ENCODE measurements at places on chromosomes 7 and 10.
A peak's percentile ranks its signal among the peaks of the same experiment; 100 is the strongest.

- no peak for DNase-seq
These were observed 39.6 kb upstream of the KCND2 start for GRCh38 chr7:120233338-120233737.

- DNase-seq = peak; percentile 60
These were observed 63.6 kb upstream of the BMPER start for GRCh38 chr7:33841705-33842129.

DNA sequence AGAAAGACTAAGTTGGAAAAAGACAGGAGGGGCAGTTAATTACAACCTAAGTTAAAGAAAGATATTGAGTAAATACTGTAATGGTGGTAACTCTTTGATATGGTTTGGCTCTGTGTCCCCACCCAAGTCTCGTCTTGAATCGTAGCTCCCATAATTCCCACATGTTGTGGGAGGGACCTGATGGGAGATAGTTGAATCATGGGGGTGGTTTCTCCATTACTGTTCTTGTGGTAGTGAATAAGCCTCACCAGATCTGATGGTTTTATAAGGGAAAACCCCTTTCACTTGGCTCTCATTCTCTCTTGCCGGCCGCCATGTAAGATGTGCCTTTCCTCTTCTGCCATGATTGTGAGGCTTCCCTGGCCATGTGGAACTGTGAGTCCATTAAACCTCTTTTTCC lies 143.8 kb downstream of the GRK5 start:
- no peak for DNase-seq

DNA sequence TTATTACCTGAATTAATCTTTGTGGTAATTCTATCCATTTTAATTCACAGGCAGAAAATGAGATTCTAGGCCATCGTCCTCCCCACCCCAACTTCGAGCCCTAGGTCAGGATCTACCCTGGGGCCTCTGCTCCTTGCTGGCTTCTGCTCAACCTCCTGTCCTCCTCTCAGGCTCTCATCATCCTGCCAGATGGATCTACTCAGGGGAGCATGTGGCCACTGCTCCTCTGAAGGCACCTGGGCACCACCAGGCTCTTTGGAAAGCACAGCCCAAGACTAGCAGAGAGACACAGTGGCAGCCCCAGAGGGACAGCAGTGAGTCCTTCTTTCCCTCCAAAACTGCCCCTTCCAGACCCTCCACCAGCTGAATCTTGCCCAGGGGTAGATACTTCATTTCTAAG lies 248.2 kb downstream of the TCERG1L start:
- DNase-seq = no peak

- no peak for DNase-seq
These were observed 362.5 kb upstream of the NRP1 start for GRCh38 chr10:33697016-33697415.

DNA sequence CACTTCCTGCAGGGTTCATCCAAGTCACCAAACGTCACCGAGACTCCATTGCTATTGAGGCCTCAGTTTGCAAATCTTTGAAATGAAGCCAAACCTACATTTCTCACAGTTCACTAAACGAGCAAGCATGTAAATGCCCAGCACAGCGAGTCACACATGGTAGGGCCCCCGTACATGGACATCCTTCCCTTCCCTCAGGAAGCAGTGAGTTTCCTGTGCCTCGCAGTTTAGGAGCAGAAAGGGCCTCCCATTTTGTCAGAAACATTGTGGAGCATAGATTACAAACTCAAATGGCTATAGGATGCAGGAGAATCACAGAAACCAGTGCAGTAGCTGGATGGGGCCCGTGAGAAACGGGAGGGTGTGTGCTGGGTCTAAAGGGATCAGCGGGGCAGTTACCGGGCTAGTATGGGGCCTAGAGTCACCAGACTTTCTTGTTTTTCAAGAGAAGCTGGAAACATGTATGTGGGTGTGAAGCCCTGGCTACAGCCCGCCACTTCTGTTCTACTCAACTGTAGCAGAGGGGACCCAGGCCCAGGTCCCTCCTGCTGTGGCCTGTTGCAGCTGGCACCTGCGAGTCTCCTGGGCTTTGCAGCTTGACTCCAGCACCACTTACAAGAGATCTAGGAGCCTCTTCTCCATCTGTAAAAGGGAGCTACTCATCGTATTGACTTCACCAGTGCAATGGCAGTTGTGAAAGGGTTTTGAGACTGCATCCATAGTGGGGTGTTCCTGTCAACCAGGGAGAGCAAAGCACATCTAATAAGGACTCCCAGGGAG lies 14.2 kb upstream of the SLC18A3 start:
- DNase-seq = no peak

GRCh38 chr10:88915781-88916180 lies 35.7 kb downstream of the STAMBPL1 start:
- DNase-seq = no peak

DNA sequence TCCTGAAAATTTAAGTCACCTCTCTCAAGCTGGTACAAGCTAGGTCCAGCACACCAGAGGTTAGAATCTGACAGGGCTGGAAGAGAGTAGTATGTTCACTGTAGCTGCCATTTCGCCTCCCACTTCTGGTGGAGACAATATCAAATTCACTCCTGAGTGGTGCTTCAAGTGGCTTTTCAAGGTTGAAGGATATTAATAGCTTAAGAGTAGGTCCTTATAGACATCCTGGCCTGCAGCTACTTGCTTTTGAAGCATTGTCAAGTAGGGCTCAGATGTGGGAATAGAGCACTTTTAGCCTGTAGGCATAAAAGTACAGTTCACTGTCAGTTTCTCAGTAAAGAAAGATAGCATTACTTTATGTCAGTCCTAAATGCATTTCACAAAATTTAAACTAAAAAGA lies 270.5 kb upstream of the PLPP4 start:
- DNase-seq = no peak

DNA sequence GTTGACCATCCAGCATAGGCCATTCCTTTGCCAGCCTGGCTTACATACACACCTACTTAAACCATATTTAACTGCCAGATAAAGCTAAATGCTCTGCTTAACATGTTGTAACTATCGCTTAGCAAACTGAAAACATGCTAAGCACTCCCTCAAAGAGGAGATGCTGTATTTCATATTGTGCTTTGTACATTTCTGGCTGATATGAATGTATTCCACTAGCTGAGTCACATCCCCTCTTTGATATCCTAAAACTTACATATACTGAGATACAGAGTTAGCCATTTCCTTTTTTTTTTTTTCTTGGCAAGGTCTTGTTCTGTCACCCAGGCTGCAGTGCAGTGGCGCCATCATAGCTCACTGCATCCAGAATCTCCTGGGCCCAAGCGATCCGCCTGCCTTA lies 99.4 kb downstream of the TPST1 start:
- DNase-seq = no peak

GRCh38 chr7:19080093-19080492 lies 37.3 kb downstream of the TWIST1 start:
- no peak for DNase-seq

DNA sequence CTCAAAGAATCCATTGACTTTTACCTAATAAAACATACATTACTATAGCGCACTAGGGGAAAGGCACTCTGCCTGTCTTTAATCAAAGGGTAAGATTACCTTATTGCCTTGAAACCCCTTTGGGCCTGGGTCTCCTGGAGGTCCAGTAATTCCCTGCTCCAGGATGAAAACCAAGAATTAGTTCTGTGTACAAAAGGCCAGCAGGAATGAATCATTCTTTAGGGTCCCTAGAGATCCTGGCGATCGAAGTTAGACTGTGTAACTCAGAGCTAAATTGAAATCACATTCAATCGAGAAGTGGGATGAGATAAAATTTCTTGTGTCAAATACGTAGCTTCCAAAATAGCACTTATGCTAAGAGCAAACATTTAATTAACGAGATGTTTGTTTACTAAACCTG lies 29.8 kb downstream of the COL28A1 start:
- DNase-seq = no peak

DNA sequence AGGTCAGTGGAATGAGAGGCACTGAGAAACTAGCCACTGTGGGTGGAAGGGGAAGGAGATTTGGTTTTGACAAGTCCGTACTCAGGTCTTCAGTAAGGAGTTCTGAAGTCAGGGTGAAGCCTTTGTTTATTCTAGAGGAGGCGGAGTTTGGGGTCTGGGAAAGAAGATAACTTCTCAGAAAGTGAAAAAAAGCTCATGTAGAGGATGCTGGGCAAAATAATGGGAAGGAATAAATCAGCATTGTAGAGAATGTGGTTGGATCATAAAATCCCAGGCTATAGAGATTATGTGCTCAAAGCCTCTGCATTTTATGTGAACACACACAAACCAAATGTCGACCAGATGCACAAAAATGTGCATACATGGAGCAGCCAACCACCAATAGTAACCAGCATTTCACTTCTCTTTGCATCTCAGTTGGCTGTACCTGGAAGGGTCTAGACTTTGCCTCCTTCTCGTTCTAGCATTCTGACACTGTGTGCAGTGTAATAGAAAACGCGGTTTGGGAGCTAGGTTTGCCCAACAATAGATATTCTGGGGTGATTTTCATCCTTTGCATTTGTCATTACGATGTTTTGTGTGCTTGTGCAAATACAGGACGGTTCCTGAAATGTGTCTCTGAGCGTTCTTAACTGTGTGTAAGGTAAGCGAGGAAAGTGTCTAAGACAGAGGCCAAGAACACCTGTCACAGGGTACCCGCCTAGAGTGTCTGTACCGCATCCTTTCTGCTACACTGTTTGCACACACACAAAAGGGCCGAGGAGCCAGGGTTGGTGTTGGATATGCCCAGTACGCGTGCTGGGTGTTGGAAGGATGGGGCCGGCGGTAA lies 603 bp upstream of the HECW1 start:
- no peak for DNase-seq

DNA sequence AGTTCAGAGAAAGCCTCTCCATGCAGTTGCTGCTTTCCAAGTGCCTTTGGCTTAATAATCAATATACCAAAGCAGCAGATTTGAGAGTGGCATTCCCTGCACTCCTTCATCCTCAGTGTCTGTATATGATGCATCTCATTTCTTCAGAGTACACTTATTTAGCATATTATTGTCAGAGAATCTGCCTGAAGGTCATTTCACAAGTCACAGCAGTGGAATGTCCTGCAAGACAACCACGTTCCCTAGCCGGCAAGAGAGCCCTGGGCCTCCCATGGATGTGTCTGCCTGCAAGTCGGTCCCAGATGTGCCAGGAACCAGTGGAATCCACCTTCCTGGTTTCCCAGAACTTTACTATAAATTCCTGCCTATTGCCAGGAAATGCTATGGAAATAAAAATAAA lies 289.4 kb upstream of the IGFBP3 start:
- DNase-seq = no peak

DNA sequence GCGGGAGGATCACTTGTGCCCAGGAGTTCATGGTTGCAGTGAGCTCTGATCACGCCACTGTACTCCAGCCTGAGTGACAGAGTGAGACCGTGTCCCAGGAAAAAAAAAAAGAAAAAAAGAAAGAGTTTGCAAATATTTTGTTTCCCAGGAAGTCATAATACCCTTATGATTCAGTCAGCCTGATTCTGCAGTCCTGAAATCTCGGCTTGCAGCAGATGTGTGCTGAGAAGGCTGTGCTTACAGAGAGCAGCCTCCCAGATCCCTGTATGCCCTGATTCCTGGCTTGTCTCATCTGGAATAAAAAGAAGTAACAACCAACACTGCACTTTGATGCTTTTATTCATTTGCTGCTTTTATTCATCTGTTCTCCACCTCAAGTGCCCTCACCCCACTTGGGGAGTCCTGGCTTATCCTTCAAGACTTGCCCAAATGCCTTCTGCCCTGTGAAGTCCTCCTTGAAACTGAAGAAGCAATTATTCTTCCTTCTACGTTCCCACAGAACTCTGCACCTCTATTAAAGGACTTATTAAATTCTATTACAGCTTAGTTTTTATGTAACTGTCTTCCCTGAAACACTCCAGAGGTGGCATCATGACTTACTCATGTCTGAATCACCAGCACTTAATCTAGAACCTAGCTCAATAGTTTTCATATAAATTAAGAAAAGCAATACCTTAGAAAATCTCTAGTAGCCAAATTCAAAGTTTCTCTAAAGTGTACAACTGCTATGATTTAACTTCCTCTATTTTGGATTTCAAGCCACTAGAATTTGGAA lies 27.7 kb upstream of the BPGM start:
- DNase-seq = no peak

- no peak for DNase-seq
These were observed 66.9 kb downstream of the GOLGA7B start for GRCh38 chr10:97916586-97916985.

GRCh38 chr7:42946627-42946950 lies 14.4 kb downstream of the MRPL32 start:
- no peak for DNase-seq

DNA sequence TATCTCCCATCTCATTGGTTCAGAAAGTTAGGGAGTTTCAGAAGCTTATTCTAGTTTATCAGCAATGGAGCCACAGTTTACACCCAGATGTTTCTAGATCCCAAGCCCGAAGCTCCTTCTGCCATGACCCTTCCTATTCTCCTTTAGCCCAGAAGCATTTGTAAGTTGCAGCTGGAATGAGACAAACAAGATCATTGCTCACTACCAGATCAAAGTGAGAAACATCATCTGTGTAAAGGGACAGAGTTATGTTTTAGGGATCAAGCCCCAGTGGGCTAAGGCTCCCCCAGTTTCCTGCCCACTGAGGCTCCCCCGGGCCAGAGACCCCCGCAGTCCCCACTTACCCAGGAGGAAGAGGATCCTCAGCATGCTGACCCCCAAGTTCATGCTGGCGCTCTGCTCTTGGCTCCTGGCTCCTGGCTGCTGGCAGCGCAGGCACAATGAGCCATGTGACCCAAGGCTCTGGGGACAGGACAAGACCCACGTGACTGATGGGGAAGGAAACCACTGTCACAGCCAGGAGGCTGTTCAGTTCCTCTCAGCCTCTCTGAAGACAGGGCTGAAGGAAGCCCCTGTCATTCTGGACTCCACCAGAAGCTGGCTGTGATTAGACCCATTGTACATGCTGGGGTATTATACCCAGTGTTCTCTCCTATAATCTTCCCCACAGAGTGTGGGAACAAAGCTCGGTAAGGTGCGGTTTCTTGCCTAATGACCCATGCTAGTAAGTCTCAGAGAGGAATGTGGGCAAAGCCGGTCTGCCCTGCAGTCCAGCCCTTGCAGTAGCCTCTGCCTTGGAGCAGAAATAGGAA lies at the start of gene TMEM273:
TSS of gene TMEM273 (minus strand) at position 442 of the 812 bp plus-strand sequence. CDS start at position 387, 55 bp downstream.
- DNase-seq = no peak

DNA sequence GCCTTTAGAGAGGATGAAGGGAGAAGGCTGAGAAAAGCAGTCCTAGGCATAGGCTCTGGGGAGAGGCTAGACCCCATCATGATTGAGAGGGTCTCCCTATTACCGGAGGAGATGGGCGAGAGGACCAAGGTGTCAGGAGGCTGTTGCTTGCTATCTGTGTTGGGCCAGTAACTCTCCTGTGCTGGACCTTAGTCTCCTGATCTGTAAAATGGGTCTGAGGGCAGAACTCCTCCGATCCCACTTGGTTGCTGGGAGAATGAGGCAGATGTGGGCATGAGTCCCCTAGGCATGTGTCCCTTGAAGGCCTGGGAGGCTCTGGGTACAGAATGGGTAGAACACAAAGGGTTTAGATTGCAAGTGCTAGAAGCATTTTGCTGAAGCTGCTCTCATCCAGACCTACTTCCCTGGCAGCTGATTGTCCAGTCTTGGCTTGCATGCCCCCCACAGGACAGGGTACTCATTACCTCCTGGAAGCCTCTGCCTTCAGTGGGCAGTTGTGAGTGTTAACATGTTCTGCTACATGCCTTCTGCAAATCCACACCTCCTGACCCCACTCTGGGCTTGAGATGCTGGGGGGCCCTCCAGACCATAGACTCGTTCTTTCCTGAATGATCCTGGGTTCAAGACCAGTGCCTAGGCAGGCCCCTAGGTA lies 4.4 kb downstream of the ZMIZ1 start:
- DNase-seq = no peak
